Stimulated activated CD4-positive, alpha-beta T cell treated with anti-CD3 and anti-CD28 coated beads, Interleukin-4, amount 100 ng/mL, for 4 hours (primary cell): ENCODE measurements at places on chromosomes 6 and 20.

DNA sequence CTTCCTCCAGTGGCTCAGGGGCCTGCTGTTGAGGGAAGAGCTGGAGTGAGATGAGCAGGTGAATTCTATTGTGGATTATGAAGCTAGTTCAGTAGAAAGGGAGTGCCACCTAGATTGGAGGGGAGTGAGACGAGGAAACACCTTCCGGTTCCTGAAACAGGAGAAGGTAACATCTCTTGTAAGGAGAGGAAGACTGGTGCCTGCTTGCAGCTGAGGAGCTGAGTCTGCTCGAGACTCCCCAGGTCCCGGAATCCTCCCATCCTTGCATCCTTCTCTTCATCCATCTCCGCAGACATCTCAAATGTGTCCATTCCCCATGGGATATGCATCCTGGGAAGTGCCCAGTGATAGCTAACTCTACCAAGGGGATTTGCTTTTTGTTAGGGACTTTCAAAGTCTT is 242.9 kb upstream of the ZFP64 start:
- DNase-seq = no peak

- no peak for DNase-seq
Measured at GRCh38 chr6:154689493-154690255, 43.5 kb upstream of the SCAF8 start.

GRCh38 chr20:37457921-37458320 is 63.1 kb upstream of the NNAT start:
- DNase-seq = no peak

DNA sequence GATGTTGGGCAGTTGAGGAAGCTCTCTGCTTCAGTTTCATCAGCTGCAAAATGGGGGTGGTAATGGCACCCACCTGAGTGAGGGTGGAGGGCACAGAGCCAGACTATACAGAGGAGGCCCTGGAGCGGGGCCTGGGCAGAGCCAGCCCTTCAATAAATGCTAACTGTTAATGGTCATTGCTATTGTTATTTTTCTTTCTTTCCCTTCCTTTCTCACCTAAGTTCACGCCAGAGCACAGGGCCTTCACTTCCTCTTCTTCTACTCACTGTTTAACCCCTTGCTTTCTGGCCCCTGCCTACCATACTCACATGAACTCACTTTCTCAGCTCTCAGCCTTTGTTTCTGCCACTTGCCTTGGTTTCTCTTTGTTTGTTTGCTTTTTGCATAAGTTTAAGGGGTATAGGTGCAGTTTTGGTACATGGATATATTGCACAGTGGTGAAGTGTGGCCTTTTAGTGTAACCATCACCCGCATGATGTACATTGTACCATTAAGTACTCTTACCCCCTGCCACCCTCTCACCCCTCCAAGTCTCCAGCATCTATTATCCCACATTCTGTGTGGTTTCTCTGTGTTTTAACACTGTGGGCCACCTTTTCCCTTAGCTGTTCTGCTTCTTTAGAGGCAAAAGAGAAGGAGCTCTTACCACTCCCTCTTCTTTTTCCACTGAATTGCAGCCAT is 7.5 kb upstream of the RREB1 start:
- no peak for DNase-seq

- no peak for DNase-seq
Measured at GRCh38 chr6:9405369-9405768, 970.0 kb upstream of the SLC35B3 start.

DNA sequence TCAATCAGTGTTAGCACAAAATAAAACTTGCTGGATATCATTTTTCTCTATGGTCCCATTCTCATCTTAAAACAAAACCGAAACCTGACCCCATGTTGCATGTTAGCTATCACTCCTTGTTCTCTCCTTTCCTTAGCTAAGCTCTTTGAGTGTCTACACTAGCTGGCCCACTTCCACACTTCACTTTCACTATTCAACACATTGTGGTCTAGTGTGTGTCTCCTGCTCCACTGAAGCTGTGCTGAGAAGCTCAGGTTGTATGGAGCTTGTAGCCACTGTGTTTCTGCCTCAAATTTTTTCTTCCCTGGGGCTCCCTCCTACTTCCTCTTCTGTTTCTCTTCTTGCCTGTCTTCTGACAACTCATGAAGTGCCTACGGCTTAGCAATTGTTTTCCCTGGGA is 223.0 kb downstream of the NKAIN2 start:
- no peak for DNase-seq

GRCh38 chr20:10721137-10721896 is 47.5 kb upstream of the JAG1 start:
- no peak for DNase-seq

DNA sequence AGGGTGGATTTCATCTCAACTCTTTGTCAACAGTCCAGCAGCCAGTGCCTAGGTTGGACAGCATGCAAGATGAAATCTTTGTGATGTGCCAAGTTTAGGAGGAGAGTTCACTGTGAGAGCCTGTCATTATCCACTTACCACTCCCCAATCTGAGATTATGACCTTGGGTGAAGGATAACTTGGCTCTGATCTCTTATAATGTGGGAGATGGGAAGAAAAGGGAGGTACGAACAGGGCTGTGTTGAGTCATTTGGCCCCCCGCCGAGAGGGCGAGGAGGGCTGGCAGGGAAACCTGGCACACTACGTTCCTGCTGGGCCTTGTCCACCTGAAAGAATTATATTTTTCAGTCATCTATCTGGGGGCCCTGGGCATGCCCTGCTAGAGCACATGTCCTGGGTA is 35.8 kb downstream of the LAMA4 start:
- no peak for DNase-seq

DNA sequence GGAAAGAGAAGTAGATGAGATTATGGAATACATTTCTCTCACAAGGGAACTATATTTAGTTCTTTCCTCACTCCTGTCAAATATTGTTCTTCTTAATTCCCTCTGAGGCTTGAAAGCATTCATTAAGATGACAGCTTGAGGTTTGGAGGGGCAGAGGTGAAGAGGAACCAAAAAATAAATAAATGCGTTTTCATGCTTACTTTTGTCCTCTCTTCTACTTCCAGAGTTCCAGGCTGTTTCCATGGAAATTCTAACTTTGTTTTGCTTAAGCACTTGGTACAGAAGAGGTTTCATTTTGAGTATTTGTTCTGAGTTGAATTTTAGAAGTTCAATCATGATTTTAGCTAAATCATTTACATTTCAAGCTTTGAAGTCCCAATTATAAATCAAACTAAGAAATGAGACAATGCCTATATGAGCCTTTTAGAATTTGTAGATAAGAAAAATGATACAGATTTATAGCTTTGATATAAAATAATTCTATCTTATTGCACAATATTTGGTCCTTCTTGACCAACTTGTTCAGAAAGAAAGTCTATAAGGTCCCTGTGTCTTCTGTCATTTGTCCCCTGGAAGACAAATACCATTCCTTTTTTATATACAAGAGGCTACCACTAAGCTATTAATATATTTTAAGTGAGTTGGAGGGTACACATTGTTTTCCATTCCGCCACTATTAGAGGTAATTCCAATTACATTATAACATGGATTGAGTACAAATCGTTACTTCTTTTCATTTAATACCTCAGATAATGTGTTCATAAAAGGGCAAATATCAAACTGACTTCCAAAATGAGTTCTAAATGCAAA is 16.3 kb downstream of the RBM24 start:
- DNase-seq = no peak

GRCh38 chr6:170269846-170270541 is 20.9 kb downstream of the DLL1 start:
- no peak for DNase-seq

- peak; percentile 60 for DNase-seq
Measured at GRCh38 chr20:58660855-58661597, 9.9 kb downstream of the STX16 start.

DNA sequence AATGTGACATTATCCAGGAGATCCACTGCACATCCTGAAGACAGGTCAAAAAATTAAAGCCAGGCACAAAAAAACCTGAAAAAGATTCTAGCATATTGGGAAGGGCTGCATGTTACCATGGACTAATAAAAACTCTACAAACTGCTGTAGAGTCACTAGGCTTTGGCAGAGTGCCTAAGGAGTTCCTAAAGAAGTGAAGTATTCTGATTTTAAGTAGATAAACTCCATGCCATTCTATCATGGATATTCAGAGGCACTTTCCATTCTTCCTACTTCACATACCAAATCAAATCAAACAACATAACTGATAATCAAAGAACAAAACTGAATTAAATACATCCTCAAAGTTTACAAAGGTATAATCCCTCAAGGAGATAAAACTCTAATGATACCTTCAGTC is 3.0 kb upstream of the MBOAT1 start:
- no peak for DNase-seq
